ENCODE measurements at places on chromosomes 11 and 22.

DNA sequence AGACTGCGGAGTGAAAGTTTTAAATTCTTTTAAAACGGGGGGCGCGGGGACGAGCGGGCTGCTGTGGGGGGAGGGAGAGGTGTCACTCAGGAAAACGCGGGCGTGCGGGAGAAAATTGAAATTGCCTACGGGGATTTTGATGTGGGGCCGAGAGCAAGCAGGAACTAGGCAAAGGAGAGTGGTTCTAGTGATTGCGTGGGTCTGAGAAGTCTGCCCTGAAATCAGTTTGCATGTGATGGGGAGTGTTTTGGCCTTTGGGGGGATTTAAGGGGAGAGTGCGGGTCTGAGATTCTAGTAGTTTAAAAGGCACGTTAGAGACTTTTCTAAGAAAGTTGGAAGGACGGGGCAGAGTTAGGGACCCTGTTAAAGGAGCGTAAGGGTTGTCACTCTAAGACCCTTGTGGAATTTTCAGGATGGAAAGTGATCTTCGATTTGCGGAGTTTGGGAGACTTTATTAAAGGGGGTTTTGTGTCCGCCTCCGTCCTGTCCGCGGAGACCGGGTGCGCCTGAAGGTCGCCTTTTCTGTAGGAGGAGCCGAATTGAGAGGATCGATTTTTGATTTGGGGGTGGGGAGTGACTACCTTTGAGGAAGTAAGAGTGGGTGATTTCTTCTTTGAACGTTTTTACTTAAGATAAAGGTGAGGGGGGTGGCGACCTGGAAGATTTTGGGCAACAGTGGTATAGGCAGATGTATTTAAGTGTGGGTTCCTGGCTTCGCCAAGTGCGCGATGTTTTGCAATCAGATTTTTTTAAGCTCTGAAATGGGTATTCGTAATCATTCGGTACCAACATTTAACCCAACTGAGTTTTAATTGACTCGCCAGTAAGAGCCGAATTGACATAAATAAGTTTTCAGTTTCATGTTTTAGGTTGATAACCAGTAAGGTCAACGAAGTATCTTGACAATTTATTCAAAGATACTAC, 1.1 kb downstream of the EED start:
- DNase-seq, result no peak

GRCh38 chr22:19062943-19063308, 59.3 kb downstream of the DGCR2 start:
- no peak for DNase-seq

DNA sequence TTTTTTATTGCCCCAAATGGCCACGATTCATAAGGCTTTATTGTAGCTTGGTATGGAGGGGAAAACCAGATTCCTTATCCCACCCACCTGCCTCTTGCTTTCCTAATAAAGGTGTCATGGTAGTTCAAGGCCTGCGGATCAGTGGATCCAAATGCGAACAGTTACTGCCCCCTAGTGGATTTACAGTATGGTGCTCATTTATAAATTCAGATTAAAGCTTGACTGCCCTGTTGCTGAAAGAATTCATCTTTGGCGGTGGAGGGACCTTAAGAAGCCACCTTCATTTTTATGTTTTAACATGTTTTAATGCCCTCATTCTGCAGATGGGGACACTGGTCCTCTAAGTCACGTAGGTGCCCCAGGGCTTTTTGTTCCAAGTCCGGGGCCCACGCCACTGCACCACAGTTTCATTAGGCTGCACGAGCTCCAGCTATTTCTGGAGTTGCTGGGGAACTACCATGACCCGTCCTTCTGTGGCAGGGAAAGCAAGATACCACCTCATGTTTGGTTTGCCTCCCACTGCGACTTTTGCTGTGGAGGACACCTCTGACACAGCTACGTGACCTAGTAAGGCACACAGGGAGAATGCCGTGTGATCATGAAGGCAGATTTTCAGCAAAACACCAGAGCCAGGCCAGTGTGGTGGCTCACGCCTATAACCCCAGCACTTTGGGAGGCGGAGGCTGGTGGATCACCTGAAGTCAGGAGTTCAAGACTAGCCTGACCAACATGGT, 15.6 kb upstream of the INCENP start:
- no peak for DNase-seq

DNA sequence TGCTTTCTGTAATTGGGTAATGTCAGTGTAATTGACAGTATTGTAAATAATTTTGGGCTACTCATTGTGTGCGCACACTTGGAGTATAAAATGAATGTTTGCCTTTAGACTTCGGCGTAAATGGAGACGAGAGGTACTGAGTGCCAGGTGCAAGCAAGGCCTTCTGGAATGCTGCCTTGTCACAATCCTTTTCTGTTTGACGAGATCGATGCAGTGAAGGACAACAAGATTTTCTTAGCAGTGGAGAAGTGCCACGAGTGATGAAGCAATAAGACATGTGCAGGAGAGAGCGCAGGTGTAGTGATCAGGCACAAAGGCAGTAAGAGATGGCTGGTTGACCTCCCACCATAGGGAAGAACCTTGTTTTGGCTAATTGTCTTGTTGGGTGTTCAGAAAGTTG, 67.5 kb downstream of the DDX10 start:
- no peak for DNase-seq

DNA sequence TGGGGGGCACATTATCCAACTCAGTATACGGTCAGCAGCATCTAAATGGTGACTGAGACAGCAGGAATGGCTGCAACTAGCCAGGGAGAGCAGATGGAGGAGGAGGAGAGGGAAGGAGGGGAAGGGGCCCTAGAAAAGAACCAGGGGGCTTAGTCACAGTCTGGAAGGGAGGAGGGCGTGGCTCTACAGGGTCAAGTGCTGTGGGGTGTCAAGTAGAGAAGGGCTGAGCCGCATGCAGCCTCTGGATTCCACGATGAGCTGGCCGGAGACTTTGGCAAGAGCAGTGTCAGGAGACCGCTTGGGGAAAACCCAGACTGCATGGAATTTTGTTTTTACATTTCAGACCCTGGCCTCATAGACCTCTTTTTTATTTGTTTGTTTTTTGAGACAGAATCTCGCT, 25.8 kb upstream of the PPFIA1 start:
- no peak for DNase-seq

GRCh38 chr11:125174686-125175085, 10.1 kb downstream of the PKNOX2 start:
- DNase-seq, result no peak

DNA sequence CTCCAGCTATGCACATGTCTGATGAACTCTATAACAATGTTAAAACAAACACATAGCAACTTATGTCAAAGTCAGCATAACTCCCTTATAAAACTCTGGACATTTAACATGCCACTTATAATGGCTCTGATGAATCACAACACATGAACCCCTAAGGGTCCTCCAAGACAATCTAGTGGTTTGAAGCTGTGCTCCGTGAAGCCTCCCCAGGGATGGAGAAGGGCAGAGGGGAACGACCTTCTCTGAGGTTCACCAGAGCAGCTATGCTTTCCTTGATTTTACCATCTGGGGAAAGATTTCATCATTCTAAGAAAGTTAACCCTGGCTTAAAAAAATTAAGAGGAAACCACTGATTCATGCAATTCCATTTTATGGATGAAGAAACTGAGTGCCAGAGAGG, 84.4 kb downstream of the MPPED2 start:
- no peak for DNase-seq

- DNase-seq, result no peak
Observed at GRCh38 chr11:15824060-15824459, 532.3 kb downstream of the SOX6 start.

DNA sequence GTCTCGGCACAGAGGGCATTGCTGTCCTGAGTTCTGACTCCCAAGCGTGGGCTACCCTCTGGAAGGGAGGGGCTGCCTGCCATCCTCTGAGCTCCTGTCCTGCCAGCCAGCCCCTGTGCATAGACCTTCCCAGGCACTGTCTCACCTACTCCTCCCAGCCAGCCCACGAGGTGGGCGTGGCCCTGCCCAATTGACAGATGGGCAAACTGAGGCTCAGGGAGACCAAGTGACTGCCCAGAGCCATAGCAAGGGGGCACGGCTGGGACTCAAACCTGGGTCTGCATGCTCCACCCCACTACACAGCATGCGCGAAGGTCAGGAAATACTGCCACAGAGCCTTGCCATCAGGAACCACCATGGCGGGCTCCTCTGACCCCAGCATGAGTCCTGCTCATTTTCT, 29.4 kb upstream of the PRR5 start:
- DNase-seq, result no peak

DNA sequence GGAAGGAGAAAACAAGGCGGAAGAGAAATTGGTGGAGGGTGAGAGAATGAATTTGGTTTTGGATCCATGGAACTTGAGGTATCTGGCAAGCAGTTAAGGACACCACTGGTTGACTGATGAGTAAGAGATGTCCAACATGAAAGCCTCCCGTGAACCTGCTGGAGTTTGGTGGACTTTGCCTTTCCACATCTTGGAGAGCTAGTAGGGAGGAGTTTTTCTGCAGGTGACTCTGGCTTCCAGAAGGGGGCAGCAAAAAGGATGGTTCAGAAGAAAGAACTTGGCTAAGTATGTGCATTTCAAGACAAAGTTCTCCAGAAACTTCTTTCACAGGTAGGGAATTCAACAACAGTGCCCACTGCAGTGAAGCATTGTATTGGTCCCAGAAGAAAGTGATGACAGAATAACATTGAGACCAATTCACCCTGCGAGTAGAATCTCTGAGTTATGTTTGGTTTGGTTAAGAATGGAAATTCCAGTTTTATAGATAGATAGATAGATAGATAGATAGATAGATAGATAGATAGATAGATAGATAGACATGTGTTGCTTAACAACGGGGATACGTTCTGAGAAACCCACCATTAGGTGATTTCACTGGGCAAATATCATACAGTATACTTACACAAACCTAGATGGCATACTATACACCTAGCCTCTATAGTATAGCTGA, 28.5 kb downstream of the DCDC1 start:
- DNase-seq, result no peak

DNA sequence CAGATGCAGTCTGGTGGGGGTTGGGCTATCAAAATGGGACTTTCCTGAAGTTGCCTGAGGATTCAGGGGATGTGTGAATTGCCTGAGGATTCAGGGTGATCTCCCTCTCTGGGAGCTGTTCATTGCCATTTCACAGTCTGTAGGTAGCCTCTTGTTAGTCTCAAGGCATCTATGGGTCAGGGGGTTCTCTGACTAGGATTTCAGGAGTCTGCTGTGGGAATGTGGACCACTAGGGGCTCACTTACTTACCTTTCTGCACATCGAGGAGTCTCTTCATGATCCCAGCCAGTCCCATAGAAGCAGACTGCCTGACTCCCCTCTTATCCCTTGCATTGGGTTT, 54.0 kb downstream of the KCNQ1OT1 start:
- DNase-seq, result no peak

DNA sequence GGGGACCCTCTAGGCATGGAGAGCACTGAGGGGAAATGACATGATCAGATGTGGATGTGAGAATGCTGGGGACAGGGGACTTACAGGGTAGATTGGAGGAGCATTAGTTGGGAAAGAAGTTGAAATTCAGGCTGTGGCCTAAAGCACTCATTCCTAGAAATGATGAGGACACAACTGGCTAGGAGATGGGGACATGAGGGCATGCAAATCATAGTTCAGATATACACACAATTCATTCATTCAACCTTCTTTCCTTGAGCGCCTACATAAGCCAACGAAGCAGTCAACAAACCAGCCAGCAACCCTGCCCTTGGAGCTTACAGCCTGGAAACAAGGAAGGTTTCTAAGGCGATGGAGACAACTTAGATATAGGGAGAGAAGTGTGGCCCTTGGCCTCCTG, 14.2 kb downstream of the CSF2RB start:
- no peak for DNase-seq

GRCh38 chr11:122271137-122271536, 155.1 kb upstream of the BLID start:
- no peak for DNase-seq

DNA sequence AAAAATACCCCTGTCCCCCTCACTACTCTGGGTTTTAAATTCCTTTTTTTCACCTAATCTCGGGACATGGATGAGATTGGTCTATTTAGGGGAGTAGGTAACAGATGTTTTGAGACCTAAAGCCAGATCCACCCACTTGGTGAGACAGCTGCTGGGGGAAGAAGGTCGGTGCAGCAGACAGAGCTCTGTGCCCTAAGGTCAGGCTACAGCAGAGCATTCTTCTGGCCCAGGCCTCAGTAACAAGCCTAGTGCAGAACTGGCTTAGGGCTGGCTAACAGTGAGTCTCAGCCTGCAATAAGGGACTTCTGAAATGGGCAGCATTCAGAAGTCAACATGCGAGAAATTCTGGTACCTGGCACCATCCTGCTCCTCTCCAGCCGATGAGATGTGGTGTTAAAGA, 444.9 kb upstream of the KIRREL3 start:
- DNase-seq, result no peak

GRCh38 chr22:27397954-27398342, 403.6 kb downstream of the MN1 start:
- DNase-seq, result no peak

GRCh38 chr11:99884750-99885149, 802.3 kb upstream of the ARHGAP42 start:
- DNase-seq, result no peak

- no peak for DNase-seq
Observed at GRCh38 chr11:100870138-100870537, 183.1 kb downstream of the ARHGAP42 start.

- DNase-seq, result no peak
Observed at GRCh38 chr11:74311352-74311926, at the start of gene P4HA3. Gene P4HA3 (minus strand): TSS chr11:74311640. CDS start chr11:74311611, 29 bp downstream.

GRCh38 chr11:32426819-32427615, 8.3 kb downstream of the WT1 start:
- DNase-seq, result no peak

GRCh38 chr11:65112546-65113360, 1.1 kb downstream of the TM7SF2 start:
- no peak for DNase-seq
